ENCODE measurements at places on chromosomes 4 and X.
A peak's percentile ranks its signal among the peaks of the same experiment; 100 is the strongest.

DNA sequence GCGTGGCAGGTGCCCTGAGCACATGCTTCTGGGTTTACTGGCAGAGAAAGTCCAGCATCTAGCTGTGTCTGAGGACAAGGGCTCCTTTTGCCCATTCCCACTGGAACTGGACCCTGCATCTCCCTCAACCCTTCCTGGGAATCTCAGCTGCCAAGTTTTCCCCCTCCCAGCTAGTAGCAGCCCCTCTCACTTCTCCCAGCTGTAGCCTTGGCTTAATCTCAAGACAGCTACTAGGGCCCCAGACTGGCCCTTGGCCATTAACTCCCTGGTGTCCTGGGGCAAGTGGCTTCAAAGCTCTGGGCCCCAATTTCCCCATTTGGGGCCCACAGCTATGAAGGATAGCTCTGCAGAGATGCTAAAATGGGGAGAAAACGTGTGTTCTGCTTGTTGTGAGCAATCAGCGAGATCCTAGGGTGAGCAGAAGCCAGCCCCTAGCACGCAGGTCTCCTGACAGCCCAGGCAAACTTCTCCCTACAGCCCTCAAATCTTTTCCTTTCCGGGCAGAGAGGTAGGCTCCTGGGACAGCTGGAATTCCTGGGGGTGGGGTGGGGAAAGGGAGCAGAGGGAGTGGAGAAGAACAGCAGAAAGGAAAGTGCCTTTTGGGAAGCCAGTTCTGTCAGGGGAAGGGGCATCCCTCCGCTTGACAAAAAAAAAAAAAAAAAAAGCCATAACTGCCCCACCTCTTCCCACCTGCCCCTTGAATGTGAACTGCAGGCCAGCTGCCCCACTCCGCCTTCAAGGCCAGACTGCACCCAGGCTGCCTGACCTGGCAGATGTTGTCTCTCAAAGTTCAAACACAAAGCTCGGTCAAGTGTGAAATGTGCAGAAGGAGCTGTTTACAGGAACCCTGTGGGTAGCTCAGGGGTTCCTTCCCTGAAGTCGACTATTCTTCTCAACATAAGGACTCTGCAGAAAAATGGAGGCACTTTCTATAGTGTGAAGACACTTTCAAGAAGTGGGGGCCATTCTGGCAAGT lies 16.6 kb downstream of the FGD1 start:
- DNase-seq = no peak

DNA sequence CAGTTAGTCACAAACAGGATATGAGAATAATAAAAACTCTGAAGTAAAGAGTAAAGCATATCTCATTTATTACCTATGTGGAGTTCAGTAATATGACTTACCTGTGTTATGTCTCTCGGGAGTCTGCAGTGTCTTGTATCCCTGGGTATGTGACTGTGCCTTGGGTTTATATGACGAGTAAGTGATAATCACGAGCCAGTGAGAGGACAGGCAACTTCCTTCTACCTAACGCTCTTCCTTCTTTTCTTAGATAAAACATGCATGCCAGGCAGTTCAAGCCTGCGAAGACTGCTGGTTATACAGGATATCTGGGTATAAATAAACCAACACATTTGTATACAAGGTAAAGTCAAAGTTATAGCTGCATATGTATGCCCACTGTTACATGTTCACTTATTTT lies at the start of gene HPGDS:
Gene HPGDS, minus strand, starts transcription at position 143 of the 400 bp plus-strand sequence. CDS start 8,207 bp downstream, outside the sequence.
- peak; percentile 52 for DNase-seq

- DNase-seq = no peak
Measured at GRCh38 chr4:74893171-74893570, 39.7 kb upstream of the PARM1 start.

GRCh38 chrX:20454117-20454516 lies 187.4 kb upstream of the RPS6KA3 start:
- DNase-seq = no peak

DNA sequence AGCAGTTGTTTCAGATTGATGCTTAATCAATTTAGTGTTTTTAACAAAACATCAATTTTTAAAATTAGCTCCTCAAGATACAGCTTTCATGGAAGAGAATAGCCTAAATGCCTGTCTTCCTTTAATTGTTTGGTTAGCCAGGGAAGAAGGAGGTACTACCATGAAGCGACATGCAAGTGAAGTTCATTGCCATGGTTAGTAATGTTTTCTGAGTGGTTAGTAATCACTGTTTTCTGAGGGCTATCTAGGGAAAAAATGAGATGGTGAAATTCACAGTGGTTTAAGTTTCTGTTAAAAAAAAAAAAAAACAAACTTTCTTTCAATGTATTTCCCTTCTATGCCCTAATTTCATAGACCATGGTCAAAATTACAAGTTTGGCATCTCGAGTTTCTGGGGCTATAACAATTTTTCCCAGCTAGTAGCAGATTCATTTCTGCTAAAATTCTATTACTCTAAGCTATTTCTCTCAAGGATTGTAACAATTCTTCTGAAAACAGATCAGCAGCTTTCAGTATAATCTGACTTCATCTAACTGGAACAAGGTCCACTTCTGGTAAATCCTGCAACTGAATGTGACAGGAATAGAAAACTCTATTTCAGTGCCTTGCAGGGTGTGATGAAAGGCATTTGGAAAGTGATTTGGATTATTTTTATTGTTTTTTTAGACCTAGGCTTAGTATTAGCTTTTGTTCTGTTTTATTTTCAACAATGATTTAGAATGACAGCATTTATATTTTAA lies 157.0 kb downstream of the PCDH18 start:
- no peak for DNase-seq

- no peak for DNase-seq
Measured at GRCh38 chr4:140611854-140612253, 43.1 kb upstream of the UCP1 start.

Data from inflammatory macrophage treated with lipopolysaccharide for 1 hour (primary cell).